Stimulated activated CD4-positive, alpha-beta T cell treated with anti-CD3 and anti-CD28 coated beads, Interleukin-1b, Interleukin-23, amount 100 ng/mL, for 1 hour (primary cell): ENCODE measurements at places on chromosomes 1 and 21.

GRCh38 chr1:188735567-188735966 lies 1742.1 kb downstream of the BRINP3 start:
- DNase-seq = no peak

GRCh38 chr1:7339953-7340352 lies 431.1 kb upstream of the VAMP3 start:
- DNase-seq = no peak

DNA sequence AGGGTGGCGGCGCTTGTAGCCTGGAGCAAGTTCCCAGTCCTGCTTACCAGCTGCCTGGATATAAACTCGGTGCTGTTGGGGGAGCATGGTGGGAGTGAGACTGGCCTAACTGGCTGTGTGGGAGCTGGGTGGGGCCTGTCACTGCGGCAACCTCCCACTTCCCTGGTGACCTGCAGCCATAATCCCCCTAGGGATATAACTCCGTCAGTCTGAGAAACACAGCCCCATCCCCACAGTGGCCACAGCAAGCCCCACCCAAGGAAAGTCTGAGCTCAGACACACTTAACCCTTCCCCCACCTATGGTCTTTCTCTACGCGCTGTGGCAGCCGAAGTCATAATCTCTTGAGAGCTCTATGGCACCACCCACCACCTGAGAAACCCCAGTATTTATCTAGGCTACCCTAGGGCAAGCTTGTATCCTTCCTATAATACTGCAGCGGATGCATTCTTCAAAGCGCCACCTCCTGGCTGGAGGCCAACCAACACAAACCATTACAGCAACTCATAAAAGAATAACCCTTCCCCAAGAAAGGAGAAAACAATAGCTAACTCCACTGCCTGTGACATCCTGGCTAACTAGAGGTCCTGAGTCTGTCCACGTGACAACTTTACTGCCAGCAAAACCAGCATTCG lies 57.4 kb downstream of the ZNF648 start:
- no peak for DNase-seq

- DNase-seq = no peak
Observed at GRCh38 chr1:179969962-179970361, 15.4 kb downstream of the CEP350 start.

- no peak for DNase-seq
Observed at GRCh38 chr21:36534656-36535055, 54.7 kb upstream of the CLDN14 start.

DNA sequence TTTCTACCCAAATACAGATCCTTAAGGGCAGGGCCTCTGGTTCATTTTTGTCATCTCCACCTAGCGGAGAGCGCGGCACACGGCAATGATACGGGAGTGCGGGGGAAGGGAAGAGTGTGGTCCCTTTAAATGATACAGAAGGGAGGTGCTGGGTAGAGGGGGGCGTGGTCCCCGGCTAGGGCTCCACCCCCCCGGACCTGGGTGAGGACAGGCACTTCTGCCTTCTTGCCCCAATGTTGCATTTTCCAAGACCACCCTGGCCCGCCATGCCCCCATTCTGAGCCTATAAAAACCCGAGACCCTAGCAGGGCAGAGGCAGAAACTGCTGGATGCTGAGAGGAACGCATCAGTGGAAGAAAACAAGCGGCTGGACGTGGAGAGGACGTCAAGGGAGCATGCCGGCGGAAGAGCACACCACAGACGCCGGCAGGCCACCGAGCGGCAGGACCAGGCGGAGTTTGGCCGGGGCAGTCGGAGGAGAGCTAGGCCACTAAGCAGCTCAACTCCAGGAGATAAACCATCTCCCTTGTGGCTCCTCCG lies 30.0 kb downstream of the LRRC3 start:
- DNase-seq = no peak

DNA sequence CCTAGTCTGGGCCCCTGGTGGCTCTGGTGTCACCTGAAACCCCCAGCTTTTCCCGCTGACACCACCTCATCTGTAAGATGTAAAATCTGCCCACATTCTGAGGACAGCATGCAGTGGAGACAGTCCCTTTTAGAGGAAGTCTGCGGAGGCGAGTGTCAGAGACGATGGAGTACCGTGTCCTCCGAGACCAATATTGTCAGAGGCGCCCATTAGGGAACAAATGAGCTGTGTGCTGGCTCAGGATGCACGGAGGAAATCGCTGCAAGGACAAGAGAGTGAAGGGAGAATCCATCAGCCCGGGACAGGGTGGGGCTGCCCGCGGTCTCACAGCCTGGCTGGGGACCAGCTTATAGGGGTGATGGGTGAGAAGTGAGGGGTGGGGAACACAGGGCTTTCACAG lies 214.8 kb downstream of the MATN1 start:
- no peak for DNase-seq

- DNase-seq = no peak
Observed at GRCh38 chr21:33019516-33019884, 6.2 kb upstream of the OLIG2 start.

DNA sequence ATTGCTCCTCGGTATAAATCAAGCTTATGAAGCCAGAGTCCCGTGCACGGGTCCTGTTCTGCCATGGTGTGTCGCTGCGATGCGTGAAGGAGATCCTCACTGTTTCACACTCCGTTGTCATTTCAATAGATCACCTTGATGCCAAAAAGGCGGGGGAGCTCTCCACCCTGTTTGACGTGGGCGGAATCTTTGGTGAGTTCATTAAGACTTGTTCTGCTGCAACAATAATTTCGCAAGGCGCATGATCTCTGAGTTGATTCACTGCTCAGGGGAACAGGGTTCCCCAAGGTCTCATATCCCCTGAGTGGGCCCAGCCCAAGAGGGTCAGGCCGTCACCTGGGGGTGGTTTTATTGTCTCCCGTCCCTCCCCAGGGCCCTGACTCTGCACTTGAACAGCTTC lies 50.0 kb downstream of the SLC37A1 start:
- DNase-seq = no peak

GRCh38 chr1:54151013-54151412 lies 1.8 kb downstream of the CDCP2 start:
- DNase-seq = no peak

DNA sequence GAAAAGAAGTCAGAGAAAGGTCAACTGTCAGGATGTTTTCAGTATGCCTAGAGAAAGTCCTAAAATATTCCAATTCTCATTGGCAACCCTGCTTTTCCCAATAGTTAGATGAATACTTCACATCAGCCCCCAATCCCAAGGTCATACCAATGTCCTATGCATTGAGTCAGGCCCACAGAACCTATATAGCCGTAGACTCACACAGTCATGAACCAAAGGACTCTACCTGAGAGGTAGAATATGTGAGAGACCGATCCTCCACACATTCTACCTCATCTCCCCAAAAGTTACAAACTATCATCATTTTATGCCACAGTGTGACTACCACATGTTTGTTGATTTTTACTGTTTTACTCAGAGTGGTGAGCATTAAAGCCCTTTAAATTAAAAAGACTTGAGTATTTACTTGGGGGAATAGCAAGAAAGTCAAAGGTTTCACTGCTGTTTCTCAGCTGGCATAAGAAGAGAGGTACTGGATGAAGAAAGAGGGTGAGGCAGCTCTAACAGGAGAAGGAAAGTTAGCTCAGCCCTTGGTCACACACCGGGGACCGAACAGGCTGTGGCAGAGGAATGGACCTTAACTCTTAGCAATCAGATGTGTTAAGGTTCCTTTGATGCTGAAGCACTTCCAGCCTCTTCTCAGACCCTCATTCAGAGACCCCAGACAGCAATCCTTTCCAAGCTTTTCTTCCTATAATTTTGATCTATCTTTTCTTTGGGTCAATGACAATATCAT lies 937 bp downstream of the CD48 start:
- DNase-seq = no peak

GRCh38 chr1:234322979-234323378 lies 50.3 kb upstream of the COA6 start:
- no peak for DNase-seq

GRCh38 chr21:37392441-37392840 lies 25.9 kb downstream of the DYRK1A start:
- DNase-seq = no peak

DNA sequence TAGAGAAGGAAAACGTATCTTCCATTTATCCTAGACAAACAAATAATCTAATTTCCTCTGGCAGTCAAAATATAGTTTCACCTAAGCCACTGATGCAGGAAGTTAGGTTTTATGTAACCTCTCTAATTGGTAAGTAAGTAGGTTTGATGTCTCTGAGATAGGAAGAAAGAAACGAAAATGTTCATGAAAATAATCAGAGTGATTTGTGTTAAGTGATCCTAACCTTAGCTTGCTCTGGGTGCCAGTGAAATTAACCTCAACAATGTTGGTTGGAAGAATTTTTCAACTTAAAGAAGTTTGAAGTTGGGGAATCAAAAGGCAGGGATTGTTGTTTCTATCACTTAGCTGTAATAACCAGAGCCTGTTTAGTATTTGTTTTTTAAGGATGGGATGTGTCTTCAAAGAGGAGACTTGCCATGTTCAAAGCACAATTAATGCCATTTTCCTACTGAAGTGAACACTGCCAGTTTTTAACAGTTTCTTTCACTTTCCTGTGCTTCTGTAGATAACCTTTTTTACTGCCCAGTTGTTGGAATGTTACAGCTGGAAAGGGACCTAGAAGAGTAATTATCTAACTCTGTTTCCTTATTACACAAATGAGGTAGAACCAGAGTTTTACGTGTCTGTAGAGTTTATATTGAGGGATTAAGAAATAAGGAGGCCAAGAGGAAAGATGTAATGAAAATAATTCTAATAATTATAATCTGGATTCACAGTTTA lies 18.4 kb downstream of the HIPK1 start:
- no peak for DNase-seq

GRCh38 chr1:186865857-186866256 lies 37.1 kb downstream of the PLA2G4A start:
- no peak for DNase-seq

DNA sequence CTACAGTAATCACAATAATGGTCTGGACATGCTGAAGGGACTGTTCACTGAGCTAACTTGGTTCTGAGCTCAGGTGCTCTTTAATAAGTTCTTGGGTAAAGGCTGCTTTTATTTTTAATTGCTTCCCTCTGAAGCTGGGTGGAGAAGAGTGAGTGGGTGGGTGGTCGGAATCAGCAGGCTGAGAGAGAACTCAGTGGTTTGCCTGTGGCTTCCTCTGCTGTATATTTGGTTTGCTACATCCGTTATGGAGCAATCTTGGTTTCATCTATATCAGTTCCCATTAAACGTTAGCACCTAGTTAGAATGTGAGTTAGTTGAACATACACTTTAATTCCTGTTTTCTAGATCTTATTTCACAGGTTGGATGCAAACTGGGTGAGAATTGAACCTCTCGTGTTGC lies 23.3 kb downstream of the CNIH4 start:
- DNase-seq = peak; percentile 6

DNA sequence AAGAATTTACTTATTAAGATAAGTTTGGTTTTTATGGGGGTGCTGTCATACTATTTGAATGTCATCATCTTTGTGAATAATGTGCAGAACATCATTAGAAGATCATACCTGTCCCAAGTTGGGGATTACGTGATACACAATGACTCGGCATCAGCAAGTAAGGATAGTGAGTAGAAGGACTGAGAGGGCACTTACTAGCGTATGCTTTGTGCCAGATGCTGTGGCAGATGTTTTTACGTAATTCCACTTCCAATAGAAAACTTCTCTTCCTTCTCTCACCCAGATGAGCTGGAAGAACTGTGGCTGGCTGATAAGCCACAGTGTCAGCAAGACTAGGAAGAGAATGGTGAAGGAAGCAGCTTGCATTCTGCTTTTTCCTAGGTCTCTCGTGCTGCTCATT lies 28.1 kb upstream of the TGFB2 start:
- no peak for DNase-seq

DNA sequence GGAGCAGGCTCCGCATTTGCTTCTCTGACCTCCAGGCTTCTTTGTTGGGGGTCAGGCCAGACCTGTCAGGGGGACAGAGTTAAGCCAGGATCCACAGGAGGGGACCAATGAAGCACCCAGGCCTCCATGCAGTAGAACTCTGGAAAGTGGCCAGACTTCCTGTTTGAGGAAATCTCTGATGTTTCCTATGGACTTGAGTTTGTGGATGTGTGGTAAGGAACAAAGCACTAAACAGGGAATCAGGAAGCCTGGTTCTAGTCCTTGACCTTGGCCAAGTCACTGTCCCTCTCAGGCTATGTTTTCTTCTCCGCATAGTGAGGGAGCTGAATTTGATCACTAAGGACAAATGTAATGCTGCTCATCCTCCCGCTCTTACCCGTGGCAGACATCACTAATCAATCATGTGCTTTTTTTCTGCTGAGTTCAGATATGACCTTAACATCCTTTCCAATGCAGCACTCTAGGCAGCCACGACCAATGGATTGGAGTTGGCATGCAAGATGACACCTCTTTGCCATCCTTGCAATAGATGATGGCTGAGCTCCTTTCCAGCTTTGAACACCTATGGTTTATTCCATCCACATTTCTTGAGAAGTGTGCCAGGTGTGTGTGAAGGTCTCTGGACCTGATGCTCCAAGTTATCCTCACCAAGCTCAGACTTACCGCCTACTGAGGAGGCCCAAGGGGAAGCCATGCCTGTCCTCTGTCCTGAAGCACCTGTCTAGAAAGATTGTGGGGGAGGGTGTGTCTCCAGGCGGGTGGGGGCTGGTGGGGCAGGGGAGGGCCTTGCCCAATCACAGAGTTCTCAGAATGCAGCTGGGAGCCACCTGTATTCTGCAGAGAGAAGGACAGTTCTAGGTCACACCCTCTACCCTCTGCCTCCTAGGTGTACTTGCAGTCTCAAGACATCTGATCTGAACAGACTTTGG lies 9.9 kb downstream of the SH2D2A start:
- DNase-seq = no peak

GRCh38 chr1:246338098-246338497 lies 169.0 kb downstream of the SMYD3 start:
- no peak for DNase-seq

- DNase-seq = no peak
Observed at GRCh38 chr1:29591601-29592260, 355.4 kb downstream of the PTPRU start.

GRCh38 chr1:191592039-191592438 lies 566.2 kb upstream of the RGS18 start:
- no peak for DNase-seq

DNA sequence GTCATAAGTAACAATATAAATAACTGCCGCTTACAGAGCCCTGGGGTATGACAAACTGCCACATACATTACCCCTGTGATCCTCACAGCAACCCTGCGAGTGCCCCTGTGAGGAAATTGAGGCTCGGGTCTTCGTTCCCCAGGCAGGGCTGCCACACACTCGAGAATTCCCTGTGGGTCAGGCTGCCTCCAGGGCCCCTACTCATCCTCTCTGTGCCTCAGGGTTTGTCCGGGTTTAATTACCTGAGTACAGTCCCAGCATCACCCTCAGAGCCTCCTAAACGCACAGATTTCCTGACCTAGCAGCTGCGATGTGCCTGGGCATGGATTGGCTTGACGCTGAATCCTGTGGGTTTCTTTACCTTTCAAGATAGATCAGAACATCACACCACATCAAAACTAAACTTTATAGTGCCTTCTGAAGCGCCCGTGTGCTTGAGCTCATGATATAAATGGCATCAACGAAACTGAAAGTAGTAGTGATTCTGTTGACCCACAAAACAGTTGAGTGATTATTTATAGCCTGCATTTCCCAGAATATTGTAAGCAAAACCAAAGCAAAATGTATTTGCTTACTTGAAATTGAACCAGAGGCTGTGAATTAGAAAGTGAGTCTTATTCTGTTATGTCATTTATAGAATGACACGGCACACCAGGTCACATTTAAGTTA lies 14.0 kb downstream of the SLC37A1 start:
- no peak for DNase-seq
